ENCODE measurements at places on chromosomes 4 and X. TPM values are rescaled to one million over a fixed set of nuclear protein-coding genes. Genes with fewer than 3 reads are reported as not detected.

HTT gene
- total RNA-seq, result 48.0 TPM

ITIH6 gene
- total RNA-seq, result not detected

CDX4 gene
- total RNA-seq, result not detected

CXorf49 gene
- total RNA-seq, result not detected

HMX1 gene
- 3.4 TPM for total RNA-seq

FGF2 gene
- 6.5 TPM for total RNA-seq

CNGA1 gene
- total RNA-seq, result 1.0 TPM

PRRG1 gene
- 8.2 TPM for total RNA-seq

NELFA gene
- 44.8 TPM for total RNA-seq

ADH7 gene
- 0.83 TPM for total RNA-seq

MAP7D3 gene
- 10.3 TPM for total RNA-seq

KLF8 gene
- 30.7 TPM for total RNA-seq

NAA11 gene
- not detected for total RNA-seq

FRMD7 gene
- total RNA-seq, result not detected

GPR50 gene
- total RNA-seq, result 2.1 TPM

SLC34A2 gene
- 25.7 TPM for total RNA-seq

MAGEA4 gene
- not detected for total RNA-seq

TNMD gene
- 2.3 TPM for total RNA-seq

COPS4 gene
- 34.4 TPM for total RNA-seq

TRIML1 gene
- total RNA-seq, result 2.0 TPM

PARM1 gene
- 17.9 TPM for total RNA-seq

MAGIX gene
- total RNA-seq, result 7.0 TPM

CENPVL2 gene
- total RNA-seq, result 0.33 TPM

MAGEA11 gene
- total RNA-seq, result 0.19 TPM

ETDB gene
- not detected for total RNA-seq

HPGDS gene
- not detected for total RNA-seq

PCDH11X gene
- 6.9 TPM for total RNA-seq

SPANXN3 gene
- total RNA-seq, result not detected

IDUA gene
- 20.7 TPM for total RNA-seq

SMIM10 gene
- 0.64 TPM for total RNA-seq

GRIA3 gene
- total RNA-seq, result 9.2 TPM

ITM2A gene
- 5.9 TPM for total RNA-seq

FANCB gene
- 3.9 TPM for total RNA-seq

TMEM150C gene
- 7.8 TPM for total RNA-seq

ZDHHC15 gene
- 3.7 TPM for total RNA-seq

MAGEC2 gene
- not detected for total RNA-seq

SLC9A6 gene
- 15.8 TPM for total RNA-seq

STK32B gene
- total RNA-seq, result 3.0 TPM

SMPX gene
- 0.95 TPM for total RNA-seq

PRDM8 gene
- total RNA-seq, result 6.2 TPM

GASK1B gene
- total RNA-seq, result 37.0 TPM

ATP8A1 gene
- total RNA-seq, result 10.3 TPM

XG gene
- 0.55 TPM for total RNA-seq

TMSB4X gene
- 2,322 TPM for total RNA-seq

ANKRD50 gene
- 18.6 TPM for total RNA-seq

XKRX gene
- 1.7 TPM for total RNA-seq

CSAG2 gene
- total RNA-seq, result 0.40 TPM

TCEAL7 gene
- 6.2 TPM for total RNA-seq

GAB3 gene
- total RNA-seq, result 0.19 TPM

MTCP1 gene
- total RNA-seq, result 10.2 TPM

F8A1 gene
- total RNA-seq, result 20.7 TPM

NR3C2 gene
- 13.9 TPM for total RNA-seq

IL2 gene
- not detected for total RNA-seq

SLC9B1 gene
- total RNA-seq, result 1.6 TPM

TMSB15C gene
- total RNA-seq, result 16.5 TPM

AFM gene
- 2.9 TPM for total RNA-seq

NDUFB11 gene
- 103 TPM for total RNA-seq

MND1 gene
- total RNA-seq, result 15.2 TPM

PLCXD1 gene
- total RNA-seq, result 47.5 TPM

All from type B pancreatic cell (in vitro differentiated cells).